ENCODE measurements at places on chromosomes 1 and 21.

DNA sequence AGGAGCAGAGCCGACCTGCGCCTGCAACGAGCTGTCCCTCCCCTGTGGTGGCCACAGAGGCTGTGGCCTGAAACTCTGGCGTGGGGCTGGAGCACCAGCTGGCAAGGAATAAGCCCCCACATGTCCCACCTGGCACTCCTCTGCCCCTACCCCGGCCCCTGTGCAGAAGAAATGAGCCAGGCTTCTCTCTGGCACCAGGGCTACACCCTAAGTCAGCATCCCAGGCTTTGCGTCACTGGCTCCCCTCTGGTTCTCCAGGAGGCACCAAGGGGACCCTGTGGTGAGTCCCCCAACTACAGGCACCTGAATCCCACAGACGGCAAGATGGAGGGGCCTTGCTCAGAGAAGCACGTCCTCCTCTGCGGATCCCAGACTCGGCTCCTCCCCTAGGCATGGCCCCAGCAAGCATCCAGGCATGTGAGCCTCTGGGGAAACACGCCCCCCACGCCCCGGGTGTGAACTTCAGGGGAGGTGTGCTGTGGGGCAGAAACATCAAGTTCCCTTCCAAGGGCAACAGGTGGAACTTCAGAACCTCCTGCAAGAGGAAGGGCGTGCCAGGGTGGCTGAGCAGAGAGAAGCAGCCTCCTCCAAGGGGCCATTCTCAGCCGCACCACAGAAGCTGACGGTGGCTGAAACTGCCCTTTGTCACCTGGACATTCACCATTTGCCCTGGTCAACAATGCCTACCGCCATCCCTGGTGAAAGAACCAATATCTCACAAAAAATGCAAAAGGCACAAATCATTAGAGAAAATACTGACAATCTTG lies 2.9 kb downstream of the KRTAP10-7 start:
- no peak for DNase-seq

DNA sequence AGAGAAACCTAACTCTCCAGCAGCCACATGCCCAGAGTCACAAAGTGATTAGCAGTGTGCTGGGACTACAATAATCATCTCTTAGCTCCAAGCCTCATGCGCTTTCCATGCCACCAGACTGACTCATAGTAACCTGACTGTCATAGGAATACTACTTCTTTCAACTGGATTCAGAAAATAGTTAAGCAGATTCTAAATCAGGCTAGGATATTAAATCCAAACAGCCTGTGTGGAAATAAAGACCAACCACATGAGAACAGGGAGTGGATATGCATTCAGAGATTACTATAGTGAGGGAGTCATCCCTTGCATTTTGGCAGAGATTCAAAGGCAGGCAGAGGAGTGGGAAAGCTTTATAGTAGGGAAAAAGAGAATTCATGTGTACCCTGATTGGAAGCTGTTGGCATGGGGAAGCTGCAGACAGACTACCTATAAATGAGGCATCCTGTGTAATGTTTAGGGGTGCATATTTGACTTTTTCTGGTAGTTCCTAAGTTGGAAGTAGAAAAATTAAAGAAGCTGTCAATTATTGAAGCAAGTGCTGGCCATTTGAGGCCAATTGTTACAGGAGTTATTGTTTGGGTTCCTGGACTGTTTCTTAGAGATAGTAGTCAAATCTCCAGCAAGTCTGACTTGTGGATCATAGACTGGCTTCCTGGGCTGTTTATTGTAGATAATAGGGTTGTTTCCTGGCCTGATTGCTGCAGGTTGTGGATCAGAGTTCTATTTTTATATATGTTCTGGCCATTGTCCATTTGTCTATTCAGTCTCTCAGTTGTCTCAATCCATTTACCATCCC lies 31.7 kb upstream of the DNAH14 start:
- DNase-seq, result no peak

GRCh38 chr1:202123336-202123813 lies 658 bp downstream of the GPR37L1 start:
- no peak for DNase-seq

GRCh38 chr1:65493802-65494201 lies 73.3 kb downstream of the LEPR start:
- no peak for DNase-seq

- DNase-seq, result no peak
Observed at GRCh38 chr1:228088586-228089498, 6.3 kb downstream of the ARF1 start.

GRCh38 chr1:181424786-181425403 lies 58.4 kb upstream of the CACNA1E start:
- DNase-seq, result peak; percentile 82
